ENCODE measurements at places on chromosomes 13 and 19.
A peak's percentile ranks its signal among the peaks of the same experiment; 100 is the strongest.

- peaks cover 21% of the 10 kb centered on the region for H3K27me3 ChIP-seq
- H3K4me3 ChIP-seq: no peak overlapping the region
- no peaks in the 10 kb centered on the region for H3K4me1 ChIP-seq
- no peak for DNase-seq
- no peak overlapping the region for H3K27ac ChIP-seq
- no peaks in the 10 kb centered on the region for H3K36me3 ChIP-seq
Measured at GRCh38 chr19:13463296-13463695, 43.0 kb downstream of the CACNA1A start.

- no peak overlapping the region for H3K27ac ChIP-seq
- no peak overlapping the region for H3K4me3 ChIP-seq
- no peaks in the 10 kb centered on the region for H3K4me1 ChIP-seq
- no peaks in the 10 kb centered on the region for H3K27me3 ChIP-seq
- no peaks in the 10 kb centered on the region for H3K36me3 ChIP-seq
- no peak for DNase-seq
Measured at GRCh38 chr13:40813667-40814454, 24.4 kb downstream of the SLC25A15 start.

- H3K4me3 ChIP-seq: no peak overlapping the region
- no peak overlapping the region for H3K27ac ChIP-seq
- no peaks in the 10 kb centered on the region for H3K4me1 ChIP-seq
- no peak for DNase-seq
- no peaks in the 10 kb centered on the region for H3K36me3 ChIP-seq
Measured at GRCh38 chr13:63481334-63481733, 2065.7 kb upstream of the PCDH20 start.

- H3K36me3 ChIP-seq: peaks cover 14% of the 10 kb centered on the region
- DNase-seq: no peak
- H3K27ac ChIP-seq: no peak overlapping the region
- H3K4me3 ChIP-seq: no peak overlapping the region
Measured at GRCh38 chr13:111210091-111210490, 95.0 kb downstream of the ARHGEF7 start.

DNA sequence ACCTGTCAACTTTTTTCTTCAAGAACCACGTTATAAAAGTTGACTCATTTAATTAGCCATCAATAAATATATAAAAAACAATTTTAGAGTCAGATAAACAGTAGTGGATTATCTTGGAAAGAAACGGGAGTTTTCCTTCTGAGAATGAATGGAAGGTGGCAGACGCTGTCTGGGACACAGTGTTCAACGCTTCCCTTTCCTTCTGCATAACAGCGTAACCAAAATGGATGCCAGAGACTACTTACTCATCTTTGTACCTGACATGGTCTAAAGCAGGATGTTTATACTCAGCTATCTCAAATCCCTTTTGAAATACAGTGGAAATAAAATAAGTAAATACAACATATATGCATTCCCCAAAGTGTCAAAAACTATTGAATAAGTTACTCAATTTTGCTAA is 195.2 kb downstream of the LHFPL6 start:
- H3K36me3 ChIP-seq: no peaks in the 10 kb centered on the region
- no peak overlapping the region for H3K27ac ChIP-seq
- H3K4me1 ChIP-seq: no peaks in the 10 kb centered on the region
- no peak for DNase-seq
- H3K27me3 ChIP-seq: no peaks in the 10 kb centered on the region

DNA sequence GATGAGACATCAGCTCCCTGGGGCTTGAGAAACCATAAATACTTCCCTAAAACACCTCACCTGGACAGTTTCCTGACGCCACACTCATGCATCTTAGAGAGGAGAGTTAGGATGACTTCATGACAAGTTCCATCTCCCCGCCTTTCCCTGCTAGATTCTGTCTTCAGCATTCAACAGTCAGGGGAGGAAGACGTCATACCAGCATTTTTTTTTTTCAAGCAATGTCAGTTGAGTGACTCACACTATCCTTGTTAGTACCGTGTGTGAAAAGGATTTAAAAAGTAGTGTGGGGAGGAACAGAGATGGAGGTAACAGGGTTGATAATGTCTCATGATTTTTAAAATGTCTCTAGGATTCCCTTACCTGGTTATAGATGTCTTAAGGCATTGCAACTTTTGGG is at the start of gene OR7D2:
Gene OR7D2, plus strand, starts transcription at position 79 of the 400 bp plus-strand sequence. CDS start 6,803 bp downstream, outside the sequence.
- H3K27ac ChIP-seq: no peak within 1 kb of the TSS
- no peak for DNase-seq
- H3K27me3 ChIP-seq: no peaks in the 10 kb centered on the region

GRCh38 chr19:40697007-40697406 is 6.6 kb upstream of the NUMBL start:
- H3K27me3 ChIP-seq: no peaks in the 10 kb centered on the region
- no peak overlapping the region for H3K27ac ChIP-seq
- H3K36me3 ChIP-seq: peaks cover 30% of the 10 kb centered on the region
- no peak overlapping the region for H3K4me3 ChIP-seq
- DNase-seq: no peak

GRCh38 chr19:35141837-35142605 is 1.0 kb upstream of the FXYD7 start:
- no peak overlapping the region for H3K27ac ChIP-seq
- peaks cover 29% of the 10 kb centered on the region for H3K27me3 ChIP-seq
- peak overlapping the region; percentile 60 for H3K4me3 ChIP-seq
- H3K36me3 ChIP-seq: no peaks in the 10 kb centered on the region
- H3K4me1 ChIP-seq: peaks cover 50% of the 10 kb centered on the region

GRCh38 chr13:44333950-44334655 is 39.5 kb upstream of the SERP2 start:
- H3K4me1 ChIP-seq: no peaks in the 10 kb centered on the region
- no peak overlapping the region for H3K4me3 ChIP-seq
- no peak for DNase-seq

DNA sequence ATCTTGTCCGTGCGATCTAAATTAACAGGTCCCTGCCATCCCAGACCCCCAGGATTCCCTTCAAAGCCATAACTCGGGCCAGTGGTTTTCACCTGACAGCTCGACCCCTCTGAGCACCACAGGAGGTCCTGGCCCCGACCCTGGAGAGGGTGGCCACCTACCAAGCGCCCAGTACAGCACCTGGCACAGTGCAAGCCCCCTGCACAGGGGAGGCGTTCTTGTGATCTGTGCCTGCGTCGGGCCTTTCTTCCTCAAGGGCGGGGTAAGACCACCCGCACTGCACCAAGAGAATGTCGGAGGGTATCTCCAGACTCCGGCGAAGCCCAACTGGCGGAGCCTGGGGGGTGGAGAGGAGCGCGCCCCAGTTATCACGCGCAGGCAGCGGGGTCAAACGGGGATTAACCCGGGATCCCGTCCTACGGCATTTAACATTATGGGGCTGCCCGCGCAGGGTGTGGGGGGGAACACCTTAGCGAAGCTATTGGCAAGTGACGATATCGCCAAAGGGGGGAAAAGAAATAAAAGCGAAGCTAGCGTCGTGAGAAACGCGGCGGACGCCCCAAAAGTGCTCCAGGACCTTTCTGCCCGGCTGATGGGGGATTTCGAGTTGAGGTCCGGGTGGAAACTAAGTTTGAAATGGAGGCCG is 1.3 kb upstream of the HNRNPL start:
- H3K36me3 ChIP-seq: peaks cover 24% of the 10 kb centered on the region
- H3K27ac ChIP-seq: peak overlapping the region; percentile 96
- no peaks in the 10 kb centered on the region for H3K27me3 ChIP-seq
- peaks cover 55% of the 10 kb centered on the region for H3K4me1 ChIP-seq
- H3K4me3 ChIP-seq: peak overlapping the region; percentile 74

- H3K36me3 ChIP-seq: peaks cover 25% of the 10 kb centered on the region
- H3K4me3 ChIP-seq: no peak overlapping the region
- H3K27ac ChIP-seq: no peak overlapping the region
- peak; percentile 55 for DNase-seq
- H3K4me1 ChIP-seq: peaks cover 37% of the 10 kb centered on the region
- H3K27me3 ChIP-seq: no peaks in the 10 kb centered on the region
Measured at GRCh38 chr19:14479975-14480699, 5.0 kb upstream of the PTGER1 start.

DNA sequence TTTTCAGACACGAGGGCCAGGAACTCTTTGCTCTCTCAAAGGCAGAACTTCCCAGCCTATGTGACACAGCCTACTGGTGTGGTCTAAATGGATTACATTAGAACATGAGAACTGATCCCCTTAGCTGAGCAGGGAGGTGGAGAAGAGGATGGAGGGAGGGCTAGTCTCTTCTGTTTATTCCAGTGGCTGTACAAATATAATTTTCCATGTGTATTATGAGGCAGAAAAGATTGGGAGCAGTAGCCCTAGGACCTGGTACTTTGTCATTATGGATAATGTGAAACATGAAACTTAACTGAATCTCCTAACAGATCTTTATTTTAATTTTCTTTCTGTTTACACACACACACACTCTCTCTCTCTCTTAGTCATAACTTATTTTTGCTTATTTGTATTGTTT is 82.1 kb downstream of the WDFY2 start:
- H3K27me3 ChIP-seq: no peaks in the 10 kb centered on the region
- H3K4me3 ChIP-seq: no peak overlapping the region
- H3K36me3 ChIP-seq: no peaks in the 10 kb centered on the region

GRCh38 chr19:42076380-42076944 is 496 bp downstream of the ZNF574 start:
- peaks cover 32% of the 10 kb centered on the region for H3K36me3 ChIP-seq
- peak overlapping the region; percentile 79 for H3K4me3 ChIP-seq
- no peaks in the 10 kb centered on the region for H3K27me3 ChIP-seq
- H3K27ac ChIP-seq: peak overlapping the region; percentile 81

DNA sequence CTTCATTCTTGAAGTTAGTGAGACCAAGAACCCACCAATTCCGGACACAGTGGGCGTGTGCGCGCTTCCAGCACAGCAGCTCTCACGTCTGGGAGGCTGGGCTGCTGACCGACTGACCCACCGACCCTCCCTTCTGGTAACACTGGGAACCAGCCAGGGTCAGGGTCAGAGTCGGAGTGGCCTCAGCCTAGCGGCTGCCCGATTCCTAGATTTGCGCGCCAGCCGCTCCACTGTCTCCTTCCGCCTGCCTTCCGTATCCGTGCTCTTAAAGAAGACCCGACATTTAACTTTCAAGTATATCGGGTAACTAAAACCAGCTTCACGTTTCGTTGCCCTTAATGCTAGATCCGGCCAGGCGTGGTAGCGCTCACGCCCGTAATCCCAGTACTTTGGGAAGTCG is 41.1 kb downstream of the SERP2 start:
- H3K27ac ChIP-seq: no peak overlapping the region
- H3K4me1 ChIP-seq: no peaks in the 10 kb centered on the region
- H3K27me3 ChIP-seq: no peaks in the 10 kb centered on the region
- no peak for DNase-seq
- no peaks in the 10 kb centered on the region for H3K36me3 ChIP-seq

DNA sequence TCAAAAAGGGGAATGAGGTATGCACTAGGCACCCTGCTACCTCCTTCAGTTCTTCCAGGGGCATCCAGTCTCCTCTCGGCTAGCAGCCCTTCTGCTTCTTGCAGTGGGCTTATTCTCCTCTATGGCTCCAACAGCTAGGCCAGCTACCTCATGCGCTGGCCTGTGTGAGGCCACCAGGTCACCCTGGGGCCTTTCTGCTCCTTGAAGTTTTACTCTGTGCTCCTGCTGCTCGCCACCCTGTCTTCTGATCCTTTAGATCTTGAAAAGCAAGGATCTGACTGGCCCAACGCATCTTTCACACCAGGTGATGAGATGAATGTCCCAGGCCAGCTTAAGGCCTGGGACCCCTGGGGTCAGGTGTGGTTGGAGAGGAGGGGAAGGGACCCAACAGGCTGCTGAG is 66.2 kb downstream of the RUBCNL start:
- H3K27ac ChIP-seq: peak overlapping the region; percentile 69
- DNase-seq: peak; percentile 13
- no peaks in the 10 kb centered on the region for H3K36me3 ChIP-seq
- H3K4me3 ChIP-seq: peak overlapping the region; percentile 43

DNA sequence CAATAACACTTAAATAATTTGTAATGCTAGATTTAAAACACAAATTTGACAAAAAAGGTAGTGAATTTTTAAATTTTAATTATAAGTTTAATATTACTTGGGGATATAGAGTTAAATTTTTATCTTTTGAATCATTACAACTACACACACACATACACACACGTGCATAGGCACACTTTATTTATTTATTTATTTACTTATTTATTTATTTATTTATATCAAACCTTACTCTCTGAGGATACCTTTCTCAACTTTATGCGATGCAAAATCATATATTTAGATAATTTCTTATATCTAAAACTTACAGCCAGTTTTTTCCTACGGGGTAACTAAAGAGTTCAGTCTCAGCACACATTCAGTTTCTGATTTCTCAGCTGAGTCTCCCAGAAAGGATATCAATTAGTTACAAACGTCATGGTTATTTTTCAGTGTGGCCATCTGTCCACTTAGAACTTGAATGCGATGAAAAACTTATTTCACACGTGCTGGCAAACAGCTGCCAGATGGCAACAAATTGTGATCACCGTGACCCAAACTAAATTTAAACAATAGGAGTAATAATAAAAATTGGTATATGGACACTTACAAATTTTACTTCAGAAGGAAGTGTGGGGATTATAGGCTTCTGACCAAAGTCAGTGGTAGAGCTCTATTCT is 683.1 kb upstream of the PRR20A start:
- H3K36me3 ChIP-seq: no peaks in the 10 kb centered on the region
- no peak overlapping the region for H3K4me3 ChIP-seq
- no peaks in the 10 kb centered on the region for H3K4me1 ChIP-seq
- no peak for DNase-seq

GRCh38 chr13:23797276-23797903 is 91.8 kb downstream of the MIPEP start:
- H3K4me1 ChIP-seq: peaks cover 12% of the 10 kb centered on the region
- H3K4me3 ChIP-seq: no peak overlapping the region
- no peak overlapping the region for H3K27ac ChIP-seq
- no peaks in the 10 kb centered on the region for H3K36me3 ChIP-seq
- no peaks in the 10 kb centered on the region for H3K27me3 ChIP-seq

- H3K4me3 ChIP-seq: no peak overlapping the region
- no peak for DNase-seq
- H3K27ac ChIP-seq: no peak overlapping the region
- H3K36me3 ChIP-seq: peaks cover 21% of the 10 kb centered on the region
Measured at GRCh38 chr13:30619731-30620130, 2.0 kb downstream of the USPL1 start.

Data from T-cell (primary cell).